ENCODE measurements at places on chromosomes 5 and 9.

- DNase-seq = no peak
Measured at GRCh38 chr5:116939641-116940040, 365.0 kb upstream of the SEMA6A start.

GRCh38 chr5:124894541-124894940 is 148.1 kb upstream of the ZNF608 start:
- DNase-seq = no peak

DNA sequence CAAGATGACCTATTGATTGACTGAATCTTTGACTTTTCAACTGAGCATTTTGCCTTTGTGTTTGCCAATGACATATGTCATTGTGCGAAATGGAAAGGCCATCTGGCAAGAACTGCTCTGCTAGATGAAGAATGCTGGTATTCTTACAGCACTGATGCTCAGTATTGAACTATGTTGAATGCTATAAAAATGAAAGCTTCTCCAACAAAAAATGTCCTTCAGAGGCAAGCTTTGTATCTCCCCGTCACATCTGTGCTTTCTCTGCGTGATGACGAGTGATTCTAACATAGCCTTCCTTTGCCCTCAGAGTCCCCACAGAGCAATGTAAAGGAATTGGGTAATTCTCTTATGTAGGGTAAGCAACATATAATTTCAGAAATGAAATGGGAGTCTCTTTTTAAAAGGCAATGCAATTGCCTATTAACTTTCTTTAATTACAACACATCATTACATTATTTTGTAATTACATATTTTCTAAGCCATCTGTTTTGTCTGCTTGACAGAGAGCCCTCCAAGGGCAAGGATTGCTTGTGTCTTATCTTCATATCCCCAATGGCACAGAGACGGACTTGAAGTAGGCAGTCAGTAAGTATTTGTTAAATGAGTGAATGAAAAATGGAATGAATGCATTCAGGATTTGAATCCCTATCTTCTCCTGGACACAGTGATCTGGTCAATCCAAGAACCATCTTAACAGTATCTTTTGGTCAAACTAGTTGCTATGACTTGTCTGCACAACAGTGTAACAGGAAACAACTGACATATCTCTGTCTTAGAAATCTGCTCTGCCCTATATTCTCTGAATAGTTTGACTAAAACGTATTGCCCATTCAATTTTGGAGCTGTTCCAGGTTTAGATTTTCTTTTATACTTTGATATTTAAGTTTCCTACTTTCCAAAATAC is 46.1 kb downstream of the ENC1 start:
- no peak for DNase-seq

DNA sequence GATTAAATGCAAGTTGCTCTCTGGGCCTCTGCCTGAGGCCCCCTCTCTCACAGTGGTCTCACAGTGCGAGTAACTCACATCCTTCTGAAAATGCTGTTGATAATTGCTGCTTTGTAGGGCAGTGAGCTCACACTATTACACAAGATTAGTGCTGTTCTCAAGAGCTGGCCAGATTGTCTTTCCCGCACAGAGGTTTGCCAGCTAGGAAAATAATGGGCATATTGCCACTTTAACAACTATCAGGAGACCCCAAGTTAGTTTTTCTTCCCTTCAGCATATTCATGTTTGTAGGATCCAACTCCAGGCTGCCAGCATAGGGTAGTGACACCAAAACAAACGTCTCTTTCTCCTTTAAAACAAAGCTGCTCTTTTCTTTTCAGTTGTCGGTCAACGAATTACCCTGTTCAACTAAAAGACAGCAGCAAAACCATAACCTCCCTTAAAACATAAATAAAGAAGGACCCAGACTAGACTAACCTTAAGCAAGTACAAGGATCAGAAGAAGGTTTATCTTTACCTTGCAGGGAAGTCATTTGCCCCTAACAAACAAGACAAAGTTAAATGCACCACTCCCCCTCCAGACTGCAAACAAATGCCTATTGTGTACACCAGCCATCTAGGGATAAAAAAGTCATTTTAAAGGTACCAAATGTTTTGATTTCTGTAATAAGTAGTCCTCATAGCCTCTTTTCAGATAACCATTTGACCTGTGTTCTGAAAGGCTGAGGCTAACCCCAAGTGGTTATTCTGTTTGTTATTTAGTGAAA is 91.4 kb downstream of the VCAN start:
- DNase-seq = no peak

GRCh38 chr5:170542691-170543293 is 39.0 kb downstream of the KCNIP1 start:
- DNase-seq = no peak

DNA sequence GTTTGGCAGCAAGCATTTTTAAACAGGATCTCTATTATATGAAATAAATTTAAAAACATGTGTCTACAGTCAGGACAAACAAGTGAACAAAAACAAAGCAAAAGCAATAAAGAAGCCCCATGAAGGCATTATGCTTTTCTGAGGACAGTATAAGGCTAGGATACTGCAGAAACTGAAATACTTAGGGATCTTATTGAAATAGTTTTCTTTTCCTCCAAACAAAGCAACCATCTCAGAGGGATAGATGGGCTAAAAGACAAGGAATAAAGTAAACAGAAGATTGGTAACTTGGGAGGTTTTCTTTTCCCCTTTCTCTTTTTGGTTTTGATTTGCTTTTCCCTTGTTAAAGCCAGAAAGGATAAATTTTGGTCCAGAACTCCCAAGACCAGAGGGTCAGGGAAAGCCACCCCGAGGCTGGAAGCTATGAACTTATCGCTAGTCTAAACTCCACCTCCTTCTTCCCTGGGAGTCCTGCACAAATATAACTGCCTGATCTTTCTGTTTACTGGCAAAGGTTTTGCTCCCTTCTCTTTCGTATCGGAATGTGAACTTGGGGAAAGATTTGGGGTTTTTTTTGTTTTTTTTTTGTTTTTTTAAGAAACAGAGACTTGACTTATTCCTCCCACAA is 164.0 kb downstream of the GHR start:
- DNase-seq = no peak

DNA sequence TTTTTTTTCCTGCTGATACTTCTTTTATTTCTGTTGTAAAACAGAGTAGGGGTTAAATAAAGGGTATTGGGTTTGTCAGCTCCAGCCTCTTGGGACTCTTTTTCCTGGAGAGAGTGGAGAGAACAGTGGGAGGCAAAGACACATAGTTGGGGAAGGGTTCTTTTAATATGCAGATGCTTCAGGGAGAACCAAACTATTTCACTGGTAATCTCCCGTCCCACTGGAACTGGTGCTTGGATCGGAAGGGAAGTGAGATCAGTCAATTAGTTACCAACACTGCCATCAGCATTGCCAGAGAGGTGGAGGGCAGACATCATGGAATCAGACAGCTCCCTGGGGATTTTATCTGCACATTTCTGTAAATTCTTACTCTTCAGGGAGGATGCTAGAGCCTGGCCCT is 47.6 kb upstream of the ELOVL7 start:
- no peak for DNase-seq

DNA sequence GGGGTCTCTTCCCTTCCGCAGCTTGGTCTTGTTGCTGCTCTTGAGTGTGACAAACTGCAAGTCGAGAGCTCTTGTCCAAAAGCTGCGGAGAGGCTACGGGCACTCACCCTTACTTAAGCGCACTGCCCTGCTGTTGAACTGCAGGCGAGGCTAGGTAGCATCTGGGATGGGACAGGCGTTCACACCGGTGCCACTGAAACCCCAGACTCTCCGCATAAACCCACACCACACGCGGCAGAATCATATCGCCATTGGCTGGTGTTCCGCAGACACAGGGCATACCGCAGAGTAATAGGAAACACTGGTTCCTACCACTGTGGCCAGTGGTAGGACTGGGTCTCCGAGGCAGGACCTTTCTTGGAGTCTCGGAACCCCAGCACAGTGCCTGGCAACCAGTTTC is 2.2 kb upstream of the NPR3 start:
- DNase-seq = peak; percentile 8

DNA sequence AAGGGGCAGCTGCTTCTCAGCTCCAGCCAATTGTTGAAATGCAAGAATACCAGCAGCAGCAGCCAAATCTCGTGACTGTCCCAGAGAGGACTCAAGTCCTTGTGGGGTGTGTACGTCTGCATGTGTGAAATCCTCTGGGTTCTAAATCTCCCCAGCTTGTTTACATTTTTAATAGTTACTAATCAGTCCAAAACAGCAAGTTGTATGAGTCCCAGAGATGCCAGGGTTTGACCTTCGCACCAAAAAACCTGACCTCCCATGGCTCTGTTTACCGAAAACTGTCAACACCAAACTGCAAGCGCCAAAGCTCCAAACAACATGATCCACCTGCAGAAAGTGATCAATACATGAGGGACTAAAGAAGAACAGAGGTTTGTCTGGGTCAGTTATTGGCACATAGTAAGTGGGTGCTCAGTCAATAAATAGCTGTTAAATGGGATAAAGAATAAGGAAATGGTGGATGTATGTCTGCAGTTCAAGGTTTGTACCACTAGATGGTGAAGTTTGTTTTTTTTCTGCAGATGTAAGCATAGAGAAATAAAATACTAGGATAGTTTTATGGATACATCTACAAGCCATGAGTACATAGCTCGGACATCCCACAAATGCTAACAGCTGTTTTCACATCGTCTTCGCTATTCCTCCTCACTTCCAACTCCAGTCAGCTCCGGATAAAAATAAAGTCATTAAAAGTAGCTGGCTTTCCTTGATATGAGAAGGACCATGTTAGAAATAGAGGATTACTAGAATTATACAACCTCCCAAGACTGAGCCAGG is 85.3 kb upstream of the ADRB2 start:
- DNase-seq = peak; percentile 61

DNA sequence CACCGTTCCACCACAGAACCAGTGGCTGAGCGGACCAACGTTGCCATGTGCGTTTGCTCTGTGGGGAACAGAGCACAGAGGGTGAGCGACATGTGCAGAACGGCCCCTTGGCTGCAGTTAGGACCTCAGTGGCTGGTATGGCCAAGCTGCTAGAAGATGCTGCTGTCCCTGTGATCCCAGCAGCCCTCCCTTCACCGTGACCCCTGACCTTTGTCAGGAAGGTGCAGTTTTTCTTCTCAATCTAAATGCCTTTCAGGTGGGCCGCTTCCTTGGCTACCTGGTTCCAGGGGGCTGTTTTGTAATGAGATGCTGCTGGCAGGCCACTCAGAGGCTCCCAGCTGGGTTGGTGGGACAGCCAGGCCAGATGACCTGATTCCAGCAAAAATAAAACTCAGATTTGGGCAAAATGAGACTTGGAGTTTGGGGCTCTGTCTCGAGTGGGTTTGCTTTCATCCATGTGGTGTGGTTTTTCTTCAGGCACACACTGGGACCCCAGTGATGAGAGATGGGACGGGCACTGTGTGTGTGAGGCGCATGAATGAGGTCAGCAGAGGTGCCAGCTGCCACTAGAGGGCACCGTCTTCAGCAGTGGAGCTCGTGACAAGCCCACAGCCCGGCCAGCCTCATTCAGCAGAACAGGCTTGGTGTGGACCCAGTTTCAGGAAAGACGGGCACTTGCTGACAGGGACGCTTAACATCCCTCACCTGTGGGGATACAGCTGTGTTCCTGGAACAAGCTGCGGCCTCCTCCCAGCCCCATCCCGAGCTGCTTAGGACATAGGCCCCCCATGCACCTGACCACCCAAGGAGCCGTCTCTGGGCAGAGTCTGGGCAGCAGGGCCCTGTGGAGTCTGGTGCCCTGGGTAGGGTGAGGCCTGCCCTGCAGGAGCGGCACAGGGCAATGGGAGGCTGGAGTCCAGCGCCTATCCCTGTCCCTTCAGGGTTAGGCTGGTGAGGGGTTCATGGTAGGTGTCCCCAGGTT is 4.1 kb downstream of the MRPS2 start:
- DNase-seq = peak; percentile 66

DNA sequence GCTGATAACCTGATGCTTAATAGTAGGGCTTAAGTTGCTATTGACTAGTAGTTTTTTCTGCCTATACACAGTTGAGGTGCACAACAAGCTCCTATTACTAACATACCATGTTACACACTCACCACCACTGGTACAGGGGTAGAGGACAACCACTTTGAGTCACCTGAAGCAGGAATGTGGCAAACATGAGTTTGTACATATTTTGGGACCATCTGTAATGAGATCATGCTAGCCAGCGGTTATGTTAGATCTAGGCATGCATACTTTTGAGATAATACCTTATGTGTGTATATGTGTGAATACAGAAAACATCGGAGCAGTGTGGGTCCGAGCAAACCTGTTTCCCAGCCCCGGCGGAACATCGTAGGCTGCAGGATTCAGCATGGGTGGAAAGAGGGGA is 72.8 kb upstream of the NXNL2 start:
- DNase-seq = no peak

DNA sequence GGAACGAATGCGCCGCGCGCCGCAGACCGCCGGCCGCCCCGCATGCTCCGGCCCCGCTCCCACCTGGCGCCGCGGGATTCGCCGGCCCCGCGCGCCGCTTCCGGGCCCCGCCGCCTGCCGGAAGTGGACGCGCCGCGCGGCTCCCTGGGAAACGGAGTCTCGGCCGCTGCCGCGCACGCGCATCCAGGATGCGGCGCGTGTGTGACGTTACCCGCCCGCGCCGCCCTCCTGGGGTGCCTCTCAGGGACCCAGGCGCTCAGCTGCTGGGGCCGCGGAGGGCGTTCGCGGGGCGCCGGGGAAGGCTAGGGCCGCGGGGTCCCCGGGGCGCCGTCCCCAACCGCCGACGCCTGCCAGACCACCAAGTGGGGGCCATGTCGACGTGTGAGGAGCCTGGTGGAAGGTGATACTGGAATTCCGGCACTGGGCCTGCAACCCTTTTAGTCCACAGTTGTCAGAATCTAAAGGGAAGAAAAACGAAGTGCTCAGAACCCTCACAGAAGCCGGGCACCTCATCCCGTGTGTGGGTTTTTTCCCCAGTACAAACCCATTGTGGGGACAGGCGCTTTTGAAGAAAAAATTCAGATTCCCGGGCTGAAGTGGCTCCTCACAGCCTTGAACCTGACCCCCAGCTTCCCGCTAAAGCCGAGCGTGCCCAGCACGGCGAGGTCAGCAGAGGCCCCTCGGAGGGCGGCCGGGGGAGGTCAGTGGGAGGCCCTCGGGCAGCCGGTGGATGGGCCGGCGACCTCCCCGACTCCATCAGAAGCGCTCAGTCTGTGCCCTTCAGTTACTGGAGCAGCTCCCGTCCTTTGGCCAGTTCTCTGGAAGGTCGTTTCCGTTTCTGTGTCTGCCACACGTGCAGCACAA is at the start of gene CLPTM1L:
Gene CLPTM1L, minus strand, starts transcription at position 125 of the 864 bp plus-strand sequence. CDS start 258 bp downstream, outside the sequence.
- peak; percentile 92 for DNase-seq

- no peak for DNase-seq
Measured at GRCh38 chr9:111999319-111999718, 102.7 kb downstream of the UGCG start.

- DNase-seq = no peak
Measured at GRCh38 chr9:127833555-127833954, 20.9 kb downstream of the ENG start.

- no peak for DNase-seq
Measured at GRCh38 chr9:69427286-69427685, 102.3 kb downstream of the ENTREP1 start.

- DNase-seq = peak; percentile 28
Measured at GRCh38 chr5:111954516-111955395, 197.8 kb upstream of the NREP start.

GRCh38 chr9:108786901-108787689 is 68.7 kb downstream of the ACTL7B start:
- DNase-seq = no peak

GRCh38 chr9:104944871-104945270 is 16.9 kb upstream of the ABCA1 start:
- no peak for DNase-seq

GRCh38 chr5:128213340-128213739 is 129.8 kb downstream of the SLC12A2 start:
- peak; percentile 78 for DNase-seq

GRCh38 chr5:77449277-77449676 is 42.8 kb downstream of the WDR41 start:
- DNase-seq = no peak
